ENCODE measurements at places on chromosomes 2 and 18.
A peak's percentile ranks its signal among the peaks of the same experiment; 100 is the strongest.

- DNase-seq, result no peak
Observed at GRCh38 chr2:238438856-238439849, 12.4 kb downstream of the ASB1 start.

DNA sequence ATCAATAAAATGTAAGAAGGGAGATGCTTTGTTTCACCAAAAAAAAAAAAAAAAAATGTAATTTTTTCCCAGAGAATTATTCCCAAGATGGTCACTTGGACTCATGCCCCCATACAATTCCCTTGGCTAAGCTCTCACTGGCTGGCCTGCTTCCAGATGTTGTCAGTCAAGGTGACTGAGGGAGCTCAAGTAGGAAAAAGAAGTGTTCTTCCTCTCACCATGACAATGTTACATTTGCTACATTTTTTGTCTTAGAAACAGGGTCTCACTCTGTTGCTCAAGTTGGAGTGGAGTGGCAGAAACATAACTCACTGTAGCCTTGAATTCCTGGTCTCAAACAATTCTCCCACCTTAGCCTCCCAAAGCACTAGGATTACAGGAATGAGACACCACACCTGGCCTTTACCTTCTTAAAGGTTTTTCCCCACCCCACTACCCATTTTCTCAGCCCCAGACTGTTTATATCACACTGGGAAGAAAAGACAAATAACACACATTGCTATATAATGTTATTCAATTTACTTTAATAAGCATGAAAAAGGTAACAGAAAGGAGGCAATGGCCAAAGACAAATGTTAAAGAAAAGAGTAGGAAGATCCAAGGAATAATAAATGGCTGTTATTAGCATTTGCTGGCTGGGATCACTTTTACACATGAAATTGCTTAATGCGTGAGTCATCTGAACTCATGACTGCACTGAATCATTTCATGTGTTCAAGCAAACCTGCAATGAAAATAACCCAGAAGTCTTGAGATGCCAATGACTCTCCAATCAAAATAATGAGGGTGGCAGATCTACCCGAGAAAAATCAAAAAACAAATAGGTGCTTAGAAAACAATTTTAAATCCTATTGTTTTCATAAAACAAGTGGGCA lies 45.2 kb downstream of the ACVR1 start:
- no peak for DNase-seq

DNA sequence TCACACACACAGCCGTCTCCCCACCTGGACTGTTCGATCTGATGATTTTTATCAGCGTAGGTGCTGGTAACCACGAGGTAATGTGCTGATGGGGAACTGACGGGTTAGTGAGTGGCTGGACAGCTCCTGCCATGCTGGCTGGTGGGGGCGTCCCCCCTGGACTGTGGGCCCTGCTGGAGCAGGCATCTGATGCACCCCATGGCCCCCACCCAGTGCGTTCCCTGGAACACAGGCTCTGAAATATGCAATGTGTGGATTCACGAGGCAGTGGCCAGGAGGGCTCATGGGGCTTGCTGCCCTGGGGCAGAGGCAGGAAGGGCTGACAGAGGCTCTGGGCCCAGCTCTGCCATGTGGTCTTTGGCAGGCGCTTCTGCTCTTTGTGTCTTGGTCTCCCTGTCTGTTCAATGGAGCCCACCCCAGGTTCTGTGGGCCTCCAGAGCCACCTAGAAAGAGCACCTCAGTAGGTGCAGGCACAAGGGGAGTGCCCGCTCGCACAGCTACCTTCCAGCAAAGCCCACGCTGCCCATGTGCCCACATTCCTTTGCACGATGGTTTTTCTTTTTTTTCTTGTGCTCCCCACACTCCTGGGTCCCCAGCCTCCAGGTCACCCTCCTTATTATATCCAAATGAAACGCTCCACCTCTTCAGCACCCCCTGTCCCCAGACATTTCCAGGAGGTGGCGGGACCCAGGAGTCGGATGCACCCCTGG lies 10.3 kb upstream of the PXDN start:
- DNase-seq, result no peak

DNA sequence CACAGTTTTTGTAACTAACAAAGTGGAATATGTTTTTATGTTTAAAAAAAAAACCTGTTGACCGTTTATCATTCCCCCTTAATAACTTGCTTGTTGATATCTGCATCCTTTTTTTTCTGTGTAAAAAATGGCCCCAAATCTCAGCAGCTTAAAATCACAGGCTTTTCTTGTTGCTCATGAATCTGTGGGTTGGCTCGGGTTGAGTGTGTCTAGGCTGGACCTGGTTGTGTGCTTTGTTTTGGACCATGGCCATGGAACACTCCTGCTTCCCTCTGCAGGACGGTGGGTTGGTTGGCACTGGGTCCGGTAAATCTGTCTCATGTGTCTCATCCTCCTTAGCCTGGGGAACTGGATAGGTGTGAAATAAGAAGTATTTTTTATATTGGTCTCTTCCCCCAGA lies 139.0 kb upstream of the LINC00305 start:
- DNase-seq, result no peak

GRCh38 chr18:33606621-33607020 lies 28.6 kb downstream of the ASXL3 start:
- DNase-seq, result no peak

DNA sequence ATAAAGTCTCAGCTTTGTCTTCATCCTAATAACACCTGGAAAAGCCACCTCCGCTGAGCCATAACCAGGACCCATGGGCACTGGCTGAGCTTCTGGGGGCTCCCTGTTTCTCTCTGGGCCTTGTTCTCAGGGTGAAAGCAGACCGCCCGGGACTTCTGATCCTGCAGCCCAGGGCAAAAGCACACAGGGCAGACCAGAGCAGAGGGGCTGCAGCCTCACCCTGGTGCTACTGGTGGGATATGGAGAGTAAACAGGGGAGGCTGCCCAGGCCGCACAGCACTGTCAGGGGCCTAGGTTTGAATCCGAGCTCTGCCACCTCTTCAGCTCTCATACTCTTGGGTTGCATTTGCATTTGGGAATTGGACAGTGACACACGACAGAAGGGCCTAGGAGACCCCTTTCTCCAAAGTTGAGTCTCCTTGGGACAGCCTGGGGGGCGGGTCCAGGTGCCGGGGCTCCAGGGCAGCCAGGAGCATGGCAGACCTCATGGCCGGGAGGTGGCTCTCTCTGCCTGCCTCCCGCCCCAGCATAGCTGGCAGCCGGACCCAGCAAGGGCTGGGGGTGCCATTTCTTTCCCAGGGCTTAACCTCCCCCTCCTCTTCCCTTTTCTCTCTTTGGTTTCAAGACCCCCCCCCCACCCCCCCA lies 164.9 kb downstream of the INHBB start:
- DNase-seq, result no peak

GRCh38 chr18:58671632-58672564 lies 633 bp downstream of the MALT1 start:
- peak; percentile 24 for DNase-seq

- DNase-seq, result no peak
Observed at GRCh38 chr2:54388076-54388475, 68.1 kb upstream of the SPTBN1 start.

DNA sequence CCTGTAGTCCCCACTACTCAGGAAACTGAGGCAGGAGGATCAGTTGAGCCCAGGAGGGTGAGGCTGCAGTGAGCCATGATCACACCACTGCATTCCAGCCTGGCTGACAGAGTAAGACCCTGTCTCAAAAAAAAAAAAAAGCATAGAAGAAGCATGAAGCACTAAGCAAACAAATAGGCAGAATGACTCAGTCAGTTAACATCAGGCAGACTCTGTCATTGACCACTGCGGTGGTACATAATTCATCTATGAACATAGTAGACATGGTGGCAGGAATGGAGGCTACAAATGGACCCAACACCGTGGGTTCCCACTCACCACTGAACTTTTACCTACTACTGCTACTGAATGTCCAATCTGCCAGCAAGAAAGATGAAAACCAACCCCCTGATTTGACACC lies 7.6 kb upstream of the ASXL2 start:
- no peak for DNase-seq

GRCh38 chr2:71154798-71155197 lies 24.4 kb downstream of the MPHOSPH10 start:
- DNase-seq, result no peak

DNA sequence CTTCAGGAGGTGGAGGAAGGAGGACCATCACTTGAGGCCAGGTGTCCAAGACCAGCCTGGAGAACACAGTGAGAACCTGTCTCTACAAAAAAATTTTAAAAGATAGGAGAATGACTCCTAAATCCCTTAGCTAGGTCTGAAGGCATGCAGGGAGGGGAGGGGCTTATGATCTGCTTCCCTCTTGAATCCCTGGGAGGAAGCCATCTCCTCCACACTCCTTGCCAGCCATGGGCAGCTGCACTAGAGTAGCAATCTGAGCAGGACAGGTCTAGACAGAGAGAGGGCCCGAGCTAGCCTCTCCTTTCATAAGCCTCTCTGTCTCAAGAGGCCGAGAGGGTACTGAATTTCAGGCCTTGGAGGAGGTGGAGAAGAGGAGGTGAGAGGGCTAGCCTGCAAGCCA lies 42.5 kb downstream of the DAPL1 start:
- DNase-seq, result no peak

DNA sequence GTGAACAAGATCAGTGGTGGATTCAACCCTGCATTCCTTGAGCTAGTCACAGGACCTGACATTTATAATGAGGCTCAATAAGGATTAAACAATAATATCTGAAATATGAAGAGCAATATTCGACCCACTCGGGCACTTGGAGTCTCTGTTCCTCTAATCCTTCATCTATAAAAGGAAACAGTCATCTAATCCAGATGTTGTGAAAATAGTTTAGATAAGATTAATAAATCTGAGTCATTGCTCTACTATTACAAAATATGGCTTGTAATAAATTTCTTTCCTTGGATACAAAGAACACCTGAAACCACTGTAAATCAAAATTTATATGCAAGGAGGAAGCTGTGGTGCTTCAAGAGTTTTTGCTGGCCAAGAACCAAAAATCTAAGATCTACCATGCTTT lies 846.9 kb upstream of the ACVR2A start:
- DNase-seq, result no peak

- no peak for DNase-seq
Observed at GRCh38 chr2:159661286-159661685, 44.9 kb upstream of the BAZ2B start.

GRCh38 chr2:42091671-42092070 lies 43.9 kb downstream of the PKDCC start:
- DNase-seq, result no peak

Measured in stimulated activated CD8-positive, alpha-beta memory T cell treated with anti-CD3 and anti-CD28 coated beads, Interleukin-7, amount 100 ng/mL, for 1 hour (primary cell).